ENCODE measurements at places on chromosomes 3 and 15.

- DNase-seq: no peak
Observed at GRCh38 chr15:55791551-55792400, 48.8 kb upstream of the PRTG start.

DNA sequence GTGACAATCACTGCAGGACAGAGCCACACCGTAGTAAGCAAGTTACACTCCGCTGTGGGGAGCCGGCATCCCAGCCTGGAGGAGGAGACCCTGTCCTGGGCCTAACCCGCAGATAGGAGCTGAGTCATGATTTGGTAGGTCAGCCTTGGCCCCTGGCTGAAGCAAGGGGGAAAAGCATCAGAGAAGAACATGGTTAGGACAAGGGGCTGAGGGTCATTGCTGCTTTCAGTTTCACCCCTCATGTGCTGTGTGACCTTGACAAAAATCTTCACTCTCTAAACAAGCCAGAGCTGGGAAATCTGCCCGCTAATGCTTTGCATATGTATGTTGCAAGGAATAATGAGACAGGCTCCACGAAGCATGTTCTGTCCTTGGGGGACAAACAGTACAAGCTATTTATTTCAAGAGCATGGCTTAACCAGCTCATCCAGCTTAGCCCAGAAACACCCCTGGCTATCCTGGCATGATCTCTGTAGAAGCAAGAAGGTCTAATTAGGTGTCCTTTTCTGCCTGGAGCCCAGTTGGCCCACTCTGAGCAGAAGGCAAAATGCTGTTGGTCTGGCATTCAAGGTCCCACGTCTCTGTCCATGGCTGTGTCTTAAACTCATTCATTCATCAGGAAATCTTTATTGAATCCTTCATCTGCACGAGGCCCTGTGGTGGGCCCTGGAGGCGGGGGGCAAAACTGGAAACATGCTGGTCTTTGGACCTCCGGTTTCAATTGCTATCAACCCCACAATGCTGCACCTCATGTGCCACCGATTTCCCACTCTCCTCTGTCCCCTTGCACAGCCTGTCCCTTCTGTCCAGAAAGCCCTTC lies 221.3 kb upstream of the LYSMD4 start:
- no peak for DNase-seq

GRCh38 chr15:73232776-73233175 lies 136.0 kb downstream of the HCN4 start:
- no peak for DNase-seq

GRCh38 chr3:2822611-2823010 lies 287.6 kb downstream of the IL5RA start:
- DNase-seq: no peak

- peak; percentile 83 for DNase-seq
Observed at GRCh38 chr15:49235446-49236124, 65.5 kb downstream of the GALK2 start.

DNA sequence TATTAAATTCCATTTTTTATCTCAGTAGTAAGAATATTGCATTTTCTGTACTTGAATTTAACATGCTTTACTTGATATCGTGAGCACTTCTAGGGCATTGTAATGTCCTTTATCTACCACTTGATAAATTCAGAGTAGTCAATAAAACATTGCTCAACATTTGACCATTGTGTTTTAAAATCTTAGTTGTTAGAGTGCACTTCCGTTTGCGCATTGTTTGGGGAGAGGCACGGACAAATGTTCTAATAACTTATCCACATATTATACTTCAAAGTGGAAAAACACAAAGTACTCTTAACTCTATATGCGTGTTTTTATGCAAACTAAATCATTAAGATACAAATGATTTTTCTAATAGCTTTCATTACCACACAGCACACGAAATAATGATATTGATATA lies 419 bp downstream of the FAM227B start:
- DNase-seq: peak; percentile 59

DNA sequence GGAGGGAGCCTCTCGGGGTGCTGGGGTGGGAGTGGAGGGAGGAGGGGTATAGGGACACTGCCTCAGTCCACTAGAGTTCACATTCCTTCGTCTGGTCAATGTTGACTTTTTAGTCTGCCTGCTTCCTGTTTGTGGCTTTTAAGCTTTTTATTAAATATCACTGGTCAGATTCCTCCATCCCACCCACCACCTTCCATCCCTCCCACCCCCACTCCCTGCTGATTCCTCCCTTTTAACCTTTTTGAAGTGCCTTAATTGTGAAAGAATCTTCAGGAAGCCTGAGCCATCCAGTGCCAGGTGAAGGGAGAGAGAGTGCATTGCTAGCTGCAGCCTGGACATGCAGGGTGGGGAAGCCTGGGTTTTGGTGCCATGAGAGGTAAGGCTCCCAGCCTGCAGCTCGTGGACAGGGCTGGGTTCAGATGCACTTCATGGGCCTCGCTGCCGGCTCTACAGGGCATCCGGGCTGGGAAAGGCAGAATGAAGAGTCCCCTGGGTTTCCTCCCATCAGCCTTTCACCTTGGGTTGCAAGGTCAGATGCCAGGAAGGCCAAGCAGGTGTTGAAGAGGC lies 105.9 kb downstream of the DNAJB8 start:
- no peak for DNase-seq

DNA sequence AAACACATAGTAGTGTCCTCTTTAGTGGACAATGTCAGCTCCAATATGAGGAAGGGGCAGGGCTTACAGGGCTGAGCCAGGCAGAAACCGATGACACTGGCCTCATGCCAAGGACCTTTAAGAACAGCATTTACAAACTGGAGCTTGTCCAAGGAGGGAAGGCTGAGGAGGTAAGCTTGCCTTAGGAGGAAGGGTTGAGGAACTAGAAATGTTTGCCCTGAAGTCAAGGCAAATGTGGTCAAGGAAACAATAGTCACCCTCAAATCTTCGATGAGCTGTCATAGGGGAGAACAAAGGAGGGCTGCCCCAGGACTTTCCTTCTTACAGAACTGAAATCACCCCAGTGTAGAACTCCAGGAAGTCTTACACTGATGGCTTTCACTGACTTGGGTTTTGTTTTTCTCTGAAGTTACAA lies 136.4 kb downstream of the LIPC start:
- no peak for DNase-seq

- DNase-seq: no peak
Observed at GRCh38 chr3:49813497-49814174, at the start of gene UBA7. Gene UBA7, minus strand, starts transcription at chr3:49813953. Its CDS starts 166 bp downstream, at chr3:49813787.

GRCh38 chr15:69573815-69574475 lies 121.3 kb downstream of the RPLP1 start:
- DNase-seq: no peak

- no peak for DNase-seq
Observed at GRCh38 chr15:93974804-93975481, 256.4 kb upstream of the MCTP2 start.

DNA sequence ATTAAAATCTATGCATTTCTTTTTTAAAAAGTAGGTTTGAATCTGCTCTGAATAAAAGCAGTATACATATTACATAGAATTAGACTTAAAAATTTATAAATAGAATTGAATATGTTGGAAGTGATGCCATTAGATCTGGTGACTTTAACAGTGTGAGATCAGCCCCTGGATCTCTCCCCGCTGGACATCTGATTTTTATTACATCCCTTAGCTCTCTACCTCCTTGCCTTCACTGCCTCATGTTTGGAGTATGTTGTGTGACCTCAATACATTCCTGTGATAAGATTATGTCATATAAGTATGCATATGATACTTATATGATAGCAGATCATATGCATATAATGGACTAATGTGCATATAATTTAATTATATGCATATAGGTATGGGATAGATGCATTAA lies 643.4 kb upstream of the NR2F2 start:
- DNase-seq: no peak

GRCh38 chr3:71408903-71409302 lies 174.6 kb downstream of the FOXP1 start:
- DNase-seq: no peak

GRCh38 chr3:183584246-183584913 lies 28.9 kb upstream of the KLHL6 start:
- no peak for DNase-seq

- DNase-seq: no peak
Observed at GRCh38 chr3:17092583-17092933, 207.8 kb downstream of the PLCL2 start.

GRCh38 chr3:61463191-61463590 lies 98.2 kb upstream of the PTPRG start:
- no peak for DNase-seq

GRCh38 chr3:182740710-182741109 lies 52.6 kb upstream of the ATP11B start:
- DNase-seq: no peak

GRCh38 chr3:194688200-194688740 lies 2.6 kb downstream of the FAM43A start:
- DNase-seq: peak; percentile 84
